H1 (cell line): ENCODE measurements at places on chromosomes 5 and 9. TPM values are rescaled to one million over a fixed set of nuclear protein-coding genes. Genes with fewer than 3 reads are reported as not detected.

- DNase-seq = no peak
Observed at GRCh38 chr5:123496892-123497291, 15.1 kb upstream of the CSNK1G3 start.

Gene IL17B
- total RNA-seq = not detected in 2 replicates

Gene MOB3B
- 14.9 and 16.1 TPM in 2 replicates for total RNA-seq

Gene FAM81B
- total RNA-seq = not detected in 2 replicates

Gene SLIT3
- total RNA-seq = 0.86 and 1.1 TPM in 2 replicates

Gene SEMA5A
- total RNA-seq = 8.7 and 8.9 TPM in 2 replicates
